Hematopoietic multipotent progenitor cell treated with erythropoietin and hydrocortisone succinate and interleukin-3 and kit ligand, for 17 days (in vitro differentiated cells): ENCODE measurements at places on chromosomes 13 and 19.

DNA sequence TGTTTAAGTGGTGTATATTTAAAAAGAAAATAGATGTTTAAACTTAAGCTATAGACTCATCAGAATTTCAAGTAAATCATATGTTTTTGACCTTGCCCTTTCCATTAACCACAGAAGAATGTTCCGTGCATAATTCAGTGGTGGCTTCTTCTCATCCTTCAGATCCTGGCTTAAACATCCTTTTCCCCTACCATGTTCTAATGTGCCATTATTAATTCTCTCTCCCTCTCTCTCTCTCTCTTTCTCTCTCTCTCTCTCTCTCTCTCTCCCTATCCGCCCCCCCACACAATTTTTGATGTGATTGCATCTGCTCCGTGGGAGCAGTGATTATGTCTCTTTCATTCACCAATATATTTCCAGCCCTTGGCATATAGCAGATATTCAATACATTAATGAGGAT lies 116.4 kb downstream of the DCLK1 start:
- no peak for DNase-seq

- no peak for DNase-seq
Observed at GRCh38 chr19:42544146-42544545, 15.9 kb upstream of the CEACAM1 start.

- no peak for DNase-seq
Observed at GRCh38 chr13:114334305-114335053, 20.2 kb downstream of the CHAMP1 start.

- DNase-seq = peak; percentile 81
Observed at GRCh38 chr19:46766569-46767317, 20.5 kb upstream of the STRN4 start.

DNA sequence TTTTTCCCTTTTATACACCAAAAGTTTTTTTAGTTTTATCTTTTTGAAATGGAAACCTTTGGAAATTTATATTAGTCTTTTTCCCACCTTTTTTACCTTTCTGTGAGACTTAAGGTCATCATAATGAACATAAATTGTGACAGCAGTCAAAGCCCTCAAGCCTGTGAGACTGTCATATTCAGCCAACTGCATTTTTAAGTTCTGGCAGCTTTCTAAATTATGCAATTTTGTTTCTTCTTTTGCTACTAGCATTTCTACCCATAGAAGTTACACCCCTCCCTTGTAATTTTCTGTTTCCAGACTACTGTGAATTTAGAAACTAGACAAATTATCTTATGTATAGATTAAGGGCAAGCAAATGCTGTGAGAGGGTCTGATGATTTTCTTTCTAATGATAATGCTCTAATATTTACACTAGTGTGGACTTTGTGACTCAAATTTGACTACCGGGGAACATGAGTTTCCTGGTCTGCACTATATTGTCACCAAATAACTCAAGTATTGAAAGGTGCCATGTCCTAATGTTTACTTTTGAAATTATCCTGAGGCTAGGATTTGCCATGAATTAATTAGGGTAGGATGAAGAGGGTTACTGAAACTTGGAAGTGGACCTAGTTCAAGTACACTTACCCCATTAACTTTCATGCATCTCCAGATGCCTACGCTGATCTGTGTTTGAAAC lies 43.7 kb downstream of the FRY start:
- no peak for DNase-seq

DNA sequence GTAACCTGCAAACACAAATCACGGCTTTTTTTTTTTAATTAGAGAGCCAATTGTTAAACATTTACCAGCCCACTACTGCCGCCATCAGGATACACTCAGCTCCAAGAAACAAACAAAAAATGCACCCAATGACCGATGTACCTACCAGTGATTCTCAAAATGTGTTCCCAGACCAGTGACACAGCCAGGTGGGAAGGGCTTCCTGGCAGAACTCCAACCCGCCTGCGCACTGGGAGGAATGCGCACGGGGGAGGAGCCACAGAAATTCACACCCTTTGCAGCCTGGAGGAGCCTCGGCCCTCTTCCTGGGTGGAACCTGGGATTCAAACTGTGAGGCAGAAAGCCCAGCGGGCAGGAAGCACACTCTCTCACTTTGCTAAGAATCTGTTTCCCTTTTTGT lies 255.9 kb downstream of the TBC1D4 start:
- no peak for DNase-seq

- DNase-seq = no peak
Observed at GRCh38 chr13:113545455-113545930, 39.1 kb upstream of the TFDP1 start.

DNA sequence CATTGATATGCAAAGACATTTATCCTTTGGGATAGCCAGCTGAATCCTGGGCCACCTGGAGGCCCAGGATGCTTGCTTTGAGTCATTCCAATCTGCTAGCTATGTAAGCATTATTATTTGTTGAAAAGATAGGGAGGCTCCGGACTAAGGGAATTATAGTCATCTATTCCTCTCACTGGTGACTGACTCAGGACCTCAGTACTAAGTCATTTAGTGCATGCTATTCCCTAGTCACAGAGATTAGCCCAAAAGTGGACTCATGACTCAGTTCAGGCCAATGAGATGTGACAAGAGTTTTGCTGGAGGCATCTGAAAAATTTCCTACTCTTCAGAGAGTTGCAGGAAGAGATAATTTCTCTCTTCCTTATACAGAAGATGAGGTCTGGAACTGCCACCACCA lies 67.9 kb upstream of the ITM2B start:
- DNase-seq = no peak

DNA sequence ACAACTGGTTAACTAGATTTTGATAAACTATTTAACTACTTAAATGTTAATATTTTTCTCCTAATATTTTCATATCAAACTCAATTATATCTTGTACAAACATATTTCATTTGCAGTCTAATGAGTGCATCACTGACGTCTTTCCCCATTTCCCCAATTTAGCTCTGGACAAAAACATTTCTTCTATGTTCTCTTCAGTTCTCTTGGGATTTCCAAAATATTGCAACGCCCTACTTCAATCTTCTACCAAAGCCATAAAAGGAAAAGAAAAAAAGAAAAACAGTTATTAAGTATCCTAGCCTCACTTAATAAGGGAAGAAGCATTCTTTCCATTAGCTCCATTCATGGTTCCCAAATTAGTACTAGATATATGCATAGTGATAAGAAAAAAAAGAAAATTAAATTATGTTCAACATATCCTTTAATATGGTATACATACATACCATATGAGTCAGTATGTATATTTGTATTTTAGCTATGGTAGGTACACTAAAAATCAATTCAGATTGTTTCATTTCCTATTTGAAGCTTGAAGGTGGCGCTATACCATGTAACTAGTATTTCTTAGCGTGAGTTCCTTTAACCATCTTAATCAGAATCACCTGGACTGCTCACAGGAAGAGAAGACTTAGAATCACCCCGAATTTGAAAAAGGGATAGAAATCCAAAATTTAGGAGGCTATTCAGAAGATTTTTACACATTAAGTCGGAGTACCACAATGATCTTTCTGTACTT lies 9.9 kb downstream of the FBXL3 start:
- DNase-seq = no peak

- DNase-seq = no peak
Observed at GRCh38 chr19:16461630-16462051, 10.1 kb downstream of the EPS15L1 start.

GRCh38 chr19:4707956-4708650 lies 15.5 kb downstream of the DPP9 start:
- DNase-seq = no peak

- DNase-seq = no peak
Observed at GRCh38 chr13:112869202-112870050, 99.6 kb upstream of the MCF2L start.

DNA sequence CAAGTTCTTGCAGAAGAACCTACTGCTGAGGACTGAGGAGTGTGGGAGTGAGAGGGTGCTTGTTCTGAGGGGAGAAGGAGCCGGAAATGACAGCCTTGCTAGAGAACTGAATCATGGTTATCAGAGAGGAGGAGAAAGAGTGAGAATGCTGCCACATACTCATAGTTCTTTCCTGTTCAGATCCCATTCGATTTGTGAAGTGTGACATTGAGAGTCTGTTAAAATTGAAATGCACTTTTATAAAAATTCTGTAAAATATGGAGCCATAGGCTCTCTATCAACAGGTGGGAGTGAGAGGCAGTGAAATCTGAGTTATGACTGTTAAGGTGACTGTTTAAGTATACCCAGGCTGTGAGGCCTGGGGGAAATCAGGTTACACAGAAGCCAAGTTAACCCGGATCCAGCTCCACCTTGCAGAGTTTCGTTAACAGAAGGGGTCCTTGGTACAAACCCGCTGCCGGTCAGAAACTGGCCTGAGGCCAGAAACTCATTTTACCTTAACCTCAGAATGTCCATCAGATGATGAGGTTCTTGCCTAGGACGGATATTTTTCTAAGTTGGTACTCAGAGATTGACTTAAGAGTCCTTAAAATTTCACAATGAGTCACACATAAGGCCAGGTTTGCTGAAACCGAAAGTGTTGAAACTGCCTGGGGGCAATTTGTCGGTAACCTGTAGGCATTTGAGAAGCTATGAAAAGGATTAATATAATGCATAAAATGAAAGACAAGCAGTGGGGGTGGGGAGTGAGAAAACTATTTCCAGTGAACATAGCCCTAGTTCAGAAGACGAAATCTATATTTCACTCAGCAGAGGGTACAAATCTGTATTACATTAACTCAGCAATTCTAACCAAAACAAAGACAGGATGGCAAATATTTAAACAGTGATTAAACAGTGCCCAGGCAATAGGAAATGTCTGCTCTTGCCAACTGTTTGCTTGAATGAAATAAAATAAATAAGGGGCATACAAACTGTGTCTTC lies 350.5 kb downstream of the KCNRG start:
- no peak for DNase-seq

- peak; percentile 16 for DNase-seq
Observed at GRCh38 chr19:46718934-46719622, 2.2 kb upstream of the PRKD2 start.

DNA sequence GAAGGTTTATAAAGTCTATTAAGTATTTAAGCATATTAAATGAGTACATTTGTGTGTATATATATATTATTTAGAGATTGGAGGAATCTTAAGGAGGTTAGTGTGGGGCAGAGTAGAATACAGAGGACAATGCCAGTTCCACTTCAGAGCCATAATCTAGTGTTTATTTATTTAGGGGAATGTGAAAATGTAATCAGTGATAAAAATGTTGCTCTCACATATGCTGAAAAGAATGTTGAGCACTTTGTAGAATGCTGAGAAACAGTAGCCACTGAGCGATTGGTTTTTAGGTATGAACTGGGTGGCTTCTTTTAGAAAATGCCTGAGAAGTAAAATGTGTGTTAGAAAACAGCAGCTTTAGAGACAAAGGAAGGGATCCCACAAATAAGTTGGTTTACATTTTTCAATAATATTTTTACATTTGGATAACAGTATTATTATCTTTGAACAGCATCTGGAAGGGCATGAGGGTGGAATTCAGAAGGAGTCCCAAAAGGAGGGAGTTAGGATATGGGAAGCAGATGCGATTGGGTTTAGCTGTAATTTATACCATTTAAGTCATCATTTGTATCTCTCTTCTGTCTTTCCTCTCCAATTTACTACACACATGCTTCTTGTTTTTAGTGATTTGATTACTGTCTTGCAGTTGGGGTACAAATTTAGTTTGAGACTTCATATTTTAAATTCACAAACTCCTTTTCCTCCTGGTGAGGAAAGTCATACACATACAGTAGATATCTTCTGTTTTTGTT lies 68.6 kb downstream of the NDFIP2 start:
- no peak for DNase-seq

GRCh38 chr13:40588101-40588500 lies 78.3 kb downstream of the FOXO1 start:
- no peak for DNase-seq

- no peak for DNase-seq
Observed at GRCh38 chr13:108980237-108980636, 350.8 kb downstream of the MYO16 start.

DNA sequence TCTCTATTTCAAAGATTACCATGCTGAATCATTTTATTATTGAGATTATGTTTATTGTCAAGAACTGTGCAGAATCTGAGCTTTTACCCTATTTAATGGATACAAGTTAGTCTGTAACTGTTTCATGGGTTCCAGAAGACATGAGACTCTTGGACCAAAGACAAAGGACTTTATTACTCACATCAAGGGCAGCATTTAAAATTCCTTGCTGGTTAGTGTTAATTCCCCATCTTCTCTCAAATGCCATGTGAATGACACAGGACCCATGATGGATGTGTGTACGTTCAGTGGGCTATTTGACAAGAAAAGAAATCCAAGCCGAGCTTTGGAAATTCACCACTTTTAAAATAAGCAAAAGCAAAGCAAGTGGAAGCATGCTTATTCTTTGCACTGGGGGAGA lies 139.9 kb downstream of the PCDH20 start:
- no peak for DNase-seq

- DNase-seq = peak; percentile 11
Observed at GRCh38 chr13:46288570-46289259, 77.0 kb downstream of the LRRC63 start.

- DNase-seq = peak; percentile 24
Observed at GRCh38 chr13:46831588-46832194, 34.7 kb upstream of the ESD start.

GRCh38 chr19:55304980-55305379 lies 20.2 kb downstream of the TMEM150B start:
- DNase-seq = no peak

DNA sequence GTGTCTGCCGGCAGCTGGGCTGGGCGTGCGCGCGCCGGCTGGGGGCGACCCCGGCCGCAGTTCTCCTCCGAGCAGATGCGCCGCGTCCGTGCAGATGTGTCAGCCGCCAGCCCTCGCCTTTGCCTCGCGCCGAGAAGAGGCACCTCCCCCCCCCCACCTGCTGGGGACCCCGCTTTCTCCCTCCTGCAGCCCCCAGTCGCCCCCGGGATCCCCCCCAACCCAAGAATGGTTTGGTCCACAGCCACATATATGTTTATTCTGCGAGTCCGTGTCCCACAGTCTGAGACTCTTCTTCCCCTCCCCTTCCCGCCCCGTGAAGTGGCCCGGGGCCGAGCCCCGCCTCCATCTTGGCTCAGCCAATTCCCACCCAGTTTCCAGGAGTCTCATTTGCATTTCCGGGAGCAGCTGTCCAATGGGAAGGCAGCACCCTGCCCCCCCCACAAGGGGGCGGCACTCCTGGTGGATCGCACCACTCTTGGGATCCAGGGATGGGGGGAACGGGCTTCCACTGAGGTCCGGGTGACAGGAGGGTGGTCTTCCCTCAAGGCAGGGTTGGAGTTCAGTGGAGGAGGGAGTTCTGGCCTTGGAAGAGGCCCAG lies 8.6 kb downstream of the ISOC2 start:
- DNase-seq = peak; percentile 70

DNA sequence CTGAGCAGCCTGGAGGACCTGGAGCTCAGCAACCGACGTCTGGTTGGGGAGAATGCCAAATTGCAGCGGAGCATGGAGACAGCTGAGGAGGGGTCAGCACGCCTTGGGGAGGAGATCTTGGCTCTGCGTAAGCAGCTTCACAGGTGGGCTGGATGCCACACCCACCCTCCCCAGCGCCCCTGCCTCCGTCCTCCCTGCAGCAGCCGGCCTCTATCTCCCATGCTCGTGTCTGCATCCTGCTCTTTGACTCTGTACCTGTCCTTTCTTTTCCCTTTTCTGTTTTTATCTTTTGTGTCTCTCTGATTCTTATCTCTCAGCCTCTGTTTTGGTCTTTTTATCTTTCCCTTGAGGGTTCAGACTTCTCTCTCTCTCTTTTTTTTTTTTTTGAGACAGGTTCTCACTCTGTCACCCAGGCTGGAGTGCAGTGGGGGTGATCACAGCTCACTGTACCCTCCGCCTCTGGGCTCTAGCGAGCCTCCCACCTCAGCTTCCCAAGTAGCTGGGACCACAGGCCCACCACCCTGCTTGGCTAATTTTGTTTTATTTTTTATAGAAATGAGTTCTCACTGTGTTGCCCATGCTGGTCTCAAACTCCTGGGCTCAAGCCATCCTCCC lies 10.1 kb downstream of the KASH5 start:
- no peak for DNase-seq

- no peak for DNase-seq
Observed at GRCh38 chr13:85266331-85266730, 532.9 kb downstream of the SLITRK6 start.
